ENCODE measurements at places on chromosomes 5 and 9.

GRCh38 chr9:94928691-94929368 is 202.3 kb downstream of the AOPEP start:
- peak; percentile 76 for DNase-seq

DNA sequence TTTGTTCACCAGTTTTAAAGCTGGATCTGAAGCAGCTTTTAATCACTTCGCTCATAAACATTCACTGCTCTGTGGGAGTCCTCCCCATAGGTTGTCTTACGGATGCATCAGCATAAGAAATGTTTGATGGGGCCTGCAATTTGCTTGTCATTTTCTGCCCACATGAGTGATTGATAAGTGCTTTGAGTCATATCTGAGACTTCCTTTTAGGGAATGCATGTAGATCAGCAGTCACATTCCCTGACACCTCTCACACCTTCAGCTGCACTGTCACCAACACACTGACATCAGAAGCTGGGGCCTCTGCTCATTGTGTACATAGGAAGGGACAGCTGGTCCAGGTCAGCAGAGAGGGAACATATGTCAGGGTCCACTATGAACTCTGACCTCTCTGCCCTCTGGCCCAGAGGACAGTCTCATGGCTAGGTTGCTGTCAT is 84.1 kb upstream of the SPATA31D4 start:
- no peak for DNase-seq

- no peak for DNase-seq
Measured at GRCh38 chr5:16536246-16536645, 70.6 kb upstream of the ZNF622 start.

DNA sequence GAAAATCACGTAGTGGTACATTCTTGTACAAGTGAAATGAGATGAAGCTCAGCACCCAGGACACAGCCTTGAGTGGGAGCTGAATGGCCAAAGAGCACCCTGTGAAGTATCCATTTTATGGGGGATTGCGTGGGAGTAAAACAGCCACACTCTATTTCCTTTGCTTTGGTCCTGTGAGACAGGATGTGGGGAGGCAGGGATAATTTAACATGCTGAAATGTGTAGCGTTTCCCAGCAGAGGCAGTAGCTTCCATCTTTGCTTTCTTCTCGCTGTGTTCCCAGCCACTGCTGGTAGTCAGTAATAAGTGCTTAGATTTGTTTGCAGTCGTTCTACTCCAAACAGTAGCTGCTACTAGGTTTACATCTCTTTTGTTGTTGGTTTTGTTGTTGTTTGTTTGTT is 4.4 kb downstream of the IL31RA start:
- DNase-seq, result peak; percentile 84

DNA sequence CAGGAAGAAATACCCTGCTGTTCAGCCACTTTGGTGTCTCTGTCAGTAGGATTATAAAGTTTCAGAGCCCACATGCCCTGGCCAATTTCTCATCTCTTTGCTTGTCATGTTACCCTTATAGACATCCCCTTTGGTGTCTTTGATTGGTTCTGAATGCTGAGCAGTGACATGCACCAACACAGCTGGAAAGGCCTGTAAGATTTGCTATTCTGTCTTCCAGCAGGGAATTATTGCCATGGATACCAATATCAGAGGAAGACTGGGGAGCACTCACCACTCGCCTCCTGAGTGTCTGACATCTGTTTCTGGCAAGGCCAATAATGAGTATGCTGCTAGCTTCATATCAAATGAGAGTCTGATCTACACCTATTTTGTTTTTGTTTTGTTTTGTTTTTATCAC is 34.4 kb downstream of the RAB3C start:
- no peak for DNase-seq

DNA sequence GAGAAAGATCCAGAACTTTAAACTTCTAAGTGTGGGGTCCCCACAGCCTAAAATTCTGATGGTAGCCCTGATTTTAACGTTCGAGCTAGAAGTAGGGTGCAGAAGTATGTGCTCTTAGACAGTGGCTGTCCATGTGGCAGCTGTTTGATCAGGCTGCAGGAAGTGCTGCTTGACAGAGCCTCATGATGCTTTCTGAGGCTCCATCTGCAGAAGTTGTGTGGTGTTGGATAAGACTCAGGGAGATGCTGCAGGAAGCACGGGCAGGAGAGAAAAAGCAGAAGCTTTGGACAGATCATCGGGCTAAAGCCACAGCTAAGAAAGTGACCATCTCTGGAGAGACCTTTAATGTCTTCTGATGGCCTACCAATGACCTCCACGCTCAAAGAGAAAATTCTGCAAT is 8.1 kb downstream of the MTMR12 start:
- no peak for DNase-seq

DNA sequence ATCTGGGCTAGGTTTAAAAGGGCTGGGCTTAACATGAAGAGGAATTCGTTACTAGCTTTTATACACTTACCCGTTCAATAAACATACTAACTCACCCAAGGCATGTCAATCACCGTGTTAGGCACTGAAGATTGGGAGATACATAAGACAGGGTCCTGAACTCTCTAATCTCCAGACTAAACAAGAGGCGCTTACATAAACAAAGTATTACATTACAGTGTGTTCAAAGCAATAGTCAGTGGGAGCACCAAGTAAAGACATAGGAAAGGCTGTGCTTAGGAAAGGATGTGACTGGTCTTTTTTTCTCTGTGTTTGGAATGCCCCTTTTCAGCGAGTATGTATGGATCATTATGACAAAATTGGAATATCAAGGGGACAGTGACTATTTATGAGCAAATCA is 203.6 kb upstream of the ADRA1B start:
- DNase-seq, result no peak

DNA sequence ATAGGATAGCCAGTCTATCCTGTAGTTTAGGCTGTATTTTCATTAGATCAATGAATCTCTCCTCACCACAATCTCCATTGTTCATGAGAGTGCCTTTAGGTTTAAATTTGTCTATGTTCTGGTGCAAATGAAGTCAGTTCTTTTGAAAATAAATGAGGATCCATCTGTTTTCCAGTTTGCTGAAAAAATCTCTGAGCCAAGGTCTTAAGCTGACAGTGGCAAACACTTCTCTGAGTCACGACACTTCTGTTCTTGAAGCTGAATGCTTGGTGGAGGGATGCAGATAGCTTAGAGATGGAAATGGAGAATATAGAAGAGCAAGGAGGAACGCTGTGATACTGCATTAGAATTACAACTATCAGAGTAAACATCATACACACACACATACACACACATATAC is 34.9 kb downstream of the DMRTA1 start:
- DNase-seq, result no peak

GRCh38 chr5:139601429-139601828 is 40.3 kb downstream of the UBE2D2 start:
- DNase-seq, result no peak

DNA sequence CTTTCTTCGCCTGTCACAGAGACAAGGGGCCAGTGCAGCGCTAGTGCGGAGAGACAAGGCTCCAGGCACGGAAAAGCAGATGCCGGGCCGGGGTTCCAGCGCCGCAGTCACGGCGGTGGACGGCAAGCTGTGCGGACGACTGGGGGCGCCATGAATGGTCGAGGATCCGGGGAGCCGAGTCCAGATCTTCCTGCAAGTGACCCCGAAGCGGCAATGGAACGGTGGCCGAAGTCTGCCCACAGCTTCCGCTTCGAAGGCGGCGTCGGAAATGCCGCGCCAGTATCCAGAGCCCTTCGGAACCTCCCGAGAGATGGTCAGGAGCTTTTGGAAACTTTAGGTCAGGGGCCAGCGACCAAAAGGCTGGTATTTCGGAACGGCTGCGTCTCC is 601 bp upstream of the FAF2 start:
- DNase-seq, result no peak

DNA sequence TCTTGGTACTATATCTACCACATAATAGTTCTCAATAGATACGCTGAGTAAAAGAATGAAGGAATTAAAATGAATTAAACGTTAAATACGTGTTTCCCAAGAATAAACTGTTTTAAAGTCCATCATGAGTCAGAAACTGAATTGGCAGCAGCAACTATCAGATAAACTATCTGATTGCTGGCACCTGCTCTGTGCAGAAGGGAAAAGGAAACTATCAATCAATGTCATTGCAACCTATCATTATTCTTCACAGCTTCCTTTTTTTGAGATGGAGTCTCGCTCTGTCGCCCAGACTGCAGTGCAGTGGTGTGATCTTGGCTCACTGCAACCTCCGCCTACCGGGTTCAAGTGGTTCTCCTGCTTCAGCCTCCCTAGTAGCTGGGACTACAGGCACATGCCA is 8.8 kb upstream of the WDR36 start:
- DNase-seq, result peak; percentile 81

DNA sequence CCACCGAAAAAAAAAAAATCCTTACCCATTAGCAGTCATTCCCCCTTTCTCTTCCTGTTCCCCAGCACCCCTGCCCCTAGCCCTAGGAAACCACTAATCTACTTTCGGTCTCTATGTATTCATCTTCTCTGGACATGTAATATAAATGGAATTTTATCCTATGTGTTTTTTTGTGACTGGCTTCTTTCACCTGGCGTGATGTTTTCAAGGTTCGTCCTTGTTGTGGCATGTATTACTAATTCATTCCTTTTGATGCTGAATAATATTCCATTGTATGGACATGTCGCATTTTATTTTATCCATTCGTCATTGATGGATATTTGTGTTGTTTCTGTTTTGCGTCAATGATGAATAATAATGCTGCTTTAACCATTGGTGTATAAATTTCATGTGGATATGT is 42.8 kb upstream of the SH3GL2 start:
- DNase-seq, result no peak

DNA sequence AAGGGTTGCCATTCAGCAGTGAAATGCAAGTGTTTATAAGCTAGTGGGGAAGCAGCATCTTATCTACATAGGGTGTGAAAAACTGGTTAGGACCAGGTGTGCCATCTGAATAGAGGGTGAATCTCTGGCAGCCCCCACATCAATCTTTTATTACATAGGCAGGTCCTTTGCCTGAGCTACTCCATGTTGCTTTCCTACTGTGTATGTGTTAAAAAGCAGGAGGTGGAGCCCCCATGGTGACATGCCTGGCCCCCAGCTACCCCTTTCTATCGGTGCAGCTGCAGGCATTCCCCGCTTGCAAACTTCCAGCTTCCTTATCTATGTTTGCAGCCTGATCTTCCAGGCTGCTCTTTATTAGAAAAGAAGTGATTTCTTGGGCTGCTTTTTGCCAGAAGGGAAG is 353.5 kb downstream of the SPATA31D1 start:
- DNase-seq, result no peak

DNA sequence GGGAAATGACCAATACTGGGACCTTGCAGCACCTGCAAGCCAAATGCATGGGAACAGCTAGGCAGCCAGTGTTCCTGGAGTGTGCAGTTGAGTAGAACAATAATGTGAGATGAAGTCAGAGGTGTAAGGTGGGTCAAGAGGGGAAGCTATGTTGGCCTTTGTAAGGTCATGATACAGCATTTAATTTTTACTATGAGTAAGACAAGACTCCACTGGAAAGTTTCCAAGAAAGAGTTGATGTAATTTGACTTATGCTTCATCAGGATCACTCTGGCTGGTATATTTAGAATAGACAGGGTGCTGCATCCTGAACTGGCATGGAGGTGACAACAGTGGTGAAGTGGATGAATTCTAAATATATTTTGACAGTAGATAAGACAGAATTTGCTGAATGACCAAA is 744.8 kb downstream of the KCTD16 start:
- no peak for DNase-seq

GRCh38 chr5:94694671-94695070 is 76.2 kb downstream of the SLF1 start:
- DNase-seq, result no peak

GRCh38 chr9:81588148-81588871 is 101.0 kb downstream of the TLE1 start:
- DNase-seq, result no peak

- no peak for DNase-seq
Measured at GRCh38 chr5:40585537-40586267, 94.0 kb upstream of the PTGER4 start.

DNA sequence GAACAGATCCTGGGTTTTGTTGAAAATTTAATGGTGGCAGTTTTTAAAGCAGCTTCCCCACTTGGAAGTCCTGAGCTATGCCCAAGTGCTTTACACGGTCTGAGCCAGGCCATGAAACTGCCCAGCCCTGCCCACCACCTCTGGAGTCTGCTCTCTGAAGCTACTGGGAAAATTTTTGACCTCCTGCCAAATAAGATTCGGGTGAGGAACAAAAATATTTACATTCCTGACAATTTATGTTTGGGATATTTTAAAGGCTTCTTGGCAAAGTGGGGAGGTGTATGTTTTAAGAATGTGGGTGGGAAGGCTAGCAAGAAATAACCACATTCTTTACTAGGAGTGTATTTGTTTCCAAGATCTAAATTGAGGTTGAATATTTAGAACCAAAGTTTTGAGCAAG is 50.0 kb downstream of the HACD4 start:
- DNase-seq, result no peak

GRCh38 chr9:133615186-133615585 is 6.0 kb upstream of the FAM163B start:
- no peak for DNase-seq

DNA sequence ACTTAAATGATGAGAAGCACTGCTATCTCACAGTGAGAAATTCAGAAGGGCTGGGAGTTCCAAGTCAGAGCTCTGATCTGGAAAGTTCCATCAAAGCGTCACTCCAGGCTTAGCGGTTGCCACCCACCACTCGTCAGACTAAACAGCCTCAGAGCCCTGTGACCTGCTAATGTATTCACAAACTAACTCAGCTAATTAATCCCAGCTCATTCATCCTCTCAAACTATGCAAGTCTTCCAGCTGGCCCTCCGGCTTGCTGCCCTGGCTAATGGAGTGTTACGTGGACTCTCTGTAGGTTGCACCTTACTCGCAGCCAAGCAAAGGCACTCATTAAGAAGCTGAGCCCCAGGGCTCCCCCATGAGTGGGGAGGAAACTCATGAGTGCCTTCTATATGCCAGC is 82.2 kb upstream of the GABRP start:
- DNase-seq, result no peak

GRCh38 chr5:140134277-140134935 is 8.7 kb downstream of the IGIP start:
- DNase-seq, result no peak

GRCh38 chr5:106755789-106756188 is 914.9 kb downstream of the EFNA5 start:
- no peak for DNase-seq

DNA sequence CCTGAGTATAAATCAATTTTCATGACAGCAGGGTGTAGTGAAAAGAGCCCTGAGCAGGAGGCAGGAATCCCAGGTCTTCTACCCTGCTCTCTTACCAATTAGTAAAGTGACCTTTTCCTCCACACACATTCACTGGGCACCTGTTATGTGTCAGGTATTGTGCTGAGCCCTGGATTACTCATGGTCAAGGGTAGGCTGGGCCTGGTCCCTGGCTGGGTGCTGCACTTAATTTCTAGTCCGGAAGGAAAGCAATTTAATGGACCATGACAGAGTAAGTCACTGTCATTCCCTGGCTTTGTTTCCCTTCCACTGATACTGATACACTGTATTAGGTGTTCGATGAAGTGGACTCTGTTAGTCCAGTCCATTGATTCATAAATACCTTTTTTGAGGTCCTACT is 29.1 kb upstream of the BRINP1 start:
- no peak for DNase-seq

DNA sequence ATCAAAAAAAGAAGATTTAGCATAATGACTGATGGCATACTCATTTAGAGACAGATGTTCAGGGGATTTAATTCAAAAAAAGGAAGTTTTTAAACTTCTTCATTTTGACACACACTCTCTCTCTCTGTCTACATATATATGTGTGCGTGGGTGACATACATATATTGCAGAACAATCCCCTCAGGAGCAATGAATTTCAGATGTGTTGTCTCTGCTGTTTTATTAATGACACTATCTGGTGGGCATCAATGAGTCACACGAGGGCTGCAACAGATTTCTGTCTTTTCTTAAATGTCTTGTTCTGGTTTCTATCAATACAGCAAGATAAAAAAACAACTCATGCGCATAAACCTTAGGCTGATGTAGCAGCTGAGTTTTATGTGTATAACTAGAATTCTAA is 123.5 kb upstream of the SLCO6A1 start:
- DNase-seq, result no peak
